ENCODE measurements at places on chromosomes 3 and 15.

DNA sequence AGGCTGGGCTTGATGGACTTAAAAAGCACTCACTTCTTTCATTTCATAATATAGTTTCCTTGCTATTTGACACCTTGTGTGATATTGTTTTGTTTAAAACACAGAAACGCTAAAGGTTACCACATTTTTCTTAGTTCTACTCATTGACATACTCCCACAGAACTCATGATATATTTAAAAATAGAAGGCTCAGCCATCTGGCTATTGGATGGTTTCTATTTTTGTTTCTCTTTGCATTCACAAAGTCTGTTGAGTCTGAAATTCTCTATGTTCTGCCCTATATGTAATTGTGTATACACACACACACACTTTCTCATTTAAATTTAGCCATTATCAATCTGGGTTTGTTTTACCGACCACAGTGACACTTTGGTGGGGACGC, 128.2 kb downstream of the SOX2 start:
- DNase-seq, result no peak

- DNase-seq, result no peak
These were observed 40.0 kb downstream of the CTXND1 start for GRCh38 chr15:80211976-80212375.

GRCh38 chr15:64267331-64267973, 88.5 kb downstream of the CSNK1G1 start:
- no peak for DNase-seq

DNA sequence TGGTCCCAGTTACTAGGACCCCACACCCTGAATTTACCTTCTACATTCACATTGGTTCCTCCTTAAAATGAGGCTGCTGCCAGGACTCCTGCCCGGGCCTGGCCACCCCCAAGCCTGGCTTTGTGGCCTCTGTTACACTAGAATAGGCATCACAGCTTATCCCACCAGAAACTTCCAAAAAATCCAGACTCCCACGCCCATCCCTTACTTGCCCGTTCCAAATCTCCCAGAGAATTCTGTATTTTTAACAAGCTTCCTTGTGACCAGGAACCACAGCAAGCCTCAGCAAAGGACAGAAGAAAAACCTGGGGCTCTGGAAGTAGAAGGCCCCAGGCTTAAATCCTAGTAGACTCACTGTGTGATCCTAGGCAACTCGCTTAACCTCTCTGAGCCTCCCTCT, 36.0 kb upstream of the SLC6A1 start:
- DNase-seq, result no peak

- no peak for DNase-seq
These were observed 26.2 kb downstream of the ATOSA start for GRCh38 chr15:52652984-52653383.

DNA sequence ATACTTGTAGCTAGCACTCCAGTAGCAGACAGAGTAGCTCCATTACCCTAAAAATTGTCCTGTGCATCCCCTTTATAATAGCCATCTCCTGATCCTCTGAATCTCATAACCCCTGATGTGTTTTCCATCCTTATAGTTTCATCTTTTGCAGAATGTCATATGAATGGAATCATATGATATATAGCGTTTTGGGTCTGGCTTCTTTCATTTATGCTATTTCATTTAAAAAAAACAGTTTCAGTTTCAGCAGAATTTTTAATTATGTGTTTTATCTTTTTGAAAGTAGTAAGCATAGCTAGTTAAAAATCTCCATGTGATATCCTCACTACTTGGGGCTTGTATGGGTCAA, 132.7 kb downstream of the KLF13 start:
- DNase-seq, result no peak

DNA sequence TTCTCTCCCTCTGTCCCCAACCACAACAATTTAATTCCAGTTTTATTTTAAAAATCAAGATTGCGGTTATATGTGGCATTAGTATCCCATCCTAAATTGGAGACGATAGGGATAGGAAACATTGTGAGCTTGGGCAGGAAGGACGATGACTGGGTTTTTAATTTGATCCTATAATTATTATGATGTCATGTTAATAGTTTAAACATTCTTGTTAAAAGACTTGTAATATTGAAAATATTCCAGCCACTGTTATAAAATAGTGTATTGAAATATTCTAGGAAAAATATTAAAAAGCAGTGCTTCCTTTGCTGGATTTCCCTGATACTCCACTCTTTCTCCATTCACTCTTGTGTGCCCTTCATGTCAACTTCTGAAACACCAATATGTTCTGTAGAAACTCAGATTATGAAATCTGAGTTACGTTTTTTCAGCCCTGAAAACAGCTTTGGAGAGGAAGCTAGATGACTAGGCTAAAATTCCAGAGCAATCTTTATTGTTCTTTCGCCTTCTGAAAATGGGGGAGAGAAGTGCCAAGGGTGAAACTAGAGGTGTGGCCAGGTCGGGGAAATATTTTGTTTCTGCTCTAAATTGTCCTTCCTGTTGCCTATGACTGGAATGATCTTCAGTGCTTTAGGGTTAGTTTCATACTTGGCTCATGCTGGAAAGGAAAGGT, 46.1 kb upstream of the MAP3K13 start:
- DNase-seq, result no peak

- DNase-seq, result peak; percentile 2
These were observed 1.1 kb downstream of the RAF1 start for GRCh38 chr3:12662593-12663400.

GRCh38 chr15:48721061-48721810, 75.7 kb upstream of the FBN1 start:
- DNase-seq, result no peak

DNA sequence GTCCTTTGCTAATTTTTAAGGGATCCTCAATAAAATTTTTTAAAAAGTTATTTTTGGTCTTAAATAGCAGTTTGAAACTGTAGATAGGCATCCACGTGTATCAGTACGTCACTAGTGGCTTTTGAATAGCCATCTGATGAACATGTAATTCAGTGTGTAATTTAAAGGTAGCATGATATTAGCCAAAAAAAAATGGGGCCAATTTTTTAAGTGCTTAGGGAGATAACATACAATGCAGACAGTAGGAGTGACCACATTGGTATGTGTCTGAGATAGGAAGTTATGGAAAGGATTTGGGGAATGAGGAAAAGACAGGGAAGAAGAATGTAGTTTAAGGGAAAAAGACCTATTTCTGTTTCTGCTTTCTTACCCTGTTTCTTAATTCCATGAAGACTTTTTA, 2.5 kb downstream of the AP4E1 start:
- DNase-seq, result no peak

DNA sequence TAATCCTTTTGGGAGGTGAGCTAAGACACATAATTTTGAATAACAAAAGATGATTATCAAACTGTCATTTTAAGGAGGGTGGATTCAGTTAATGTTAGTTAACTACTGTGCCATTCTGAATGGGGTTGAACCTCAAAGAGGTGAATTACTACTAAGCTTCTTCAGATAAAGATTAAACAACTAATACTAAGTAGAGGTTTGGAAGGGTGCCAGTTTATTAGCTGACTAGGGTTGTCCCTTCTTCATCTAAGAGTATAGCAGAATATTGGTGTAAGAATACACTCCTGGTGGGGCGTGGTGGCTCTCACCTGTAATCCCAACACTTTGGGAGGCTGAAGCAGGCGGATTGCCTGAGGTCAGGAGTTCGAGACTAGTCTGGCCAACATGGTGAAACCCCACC, 123.1 kb upstream of the LRRFIP2 start:
- no peak for DNase-seq

- DNase-seq, result no peak
These were observed 103.4 kb upstream of the HACD2 start for GRCh38 chr3:123688241-123688747.

- DNase-seq, result no peak
These were observed 293.5 kb downstream of the KBTBD8 start for GRCh38 chr3:67291287-67292252.

DNA sequence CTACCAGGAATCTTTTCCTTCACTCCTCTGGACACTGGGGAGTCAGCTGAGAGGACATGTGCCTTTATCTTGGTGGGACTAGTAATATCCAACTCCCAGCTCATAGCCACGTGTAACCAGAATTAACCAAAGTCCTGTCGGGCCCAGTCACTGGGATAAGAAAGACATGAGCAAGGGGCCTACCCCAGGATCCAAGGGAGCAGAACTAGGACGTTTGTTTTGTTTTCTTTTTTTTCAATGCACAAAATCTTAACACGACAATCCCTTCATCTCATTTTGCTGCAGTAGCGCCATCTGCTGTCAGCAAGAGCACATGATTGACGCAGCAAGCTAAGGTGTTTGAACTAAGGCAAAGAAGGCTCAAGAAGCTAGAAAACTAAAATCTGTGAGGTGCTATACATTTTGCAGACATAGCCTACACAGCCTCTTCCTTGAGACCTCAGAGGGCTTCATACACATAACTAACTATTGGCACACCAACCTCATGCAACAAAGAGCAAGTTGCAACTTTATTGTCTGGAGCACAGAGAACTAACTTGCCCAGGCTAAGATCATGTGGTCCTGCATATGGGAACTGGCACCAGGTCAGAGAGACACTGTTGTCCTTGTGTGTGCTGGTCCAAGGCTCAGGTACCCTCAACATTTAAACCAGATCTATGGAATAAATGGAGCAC, 43.6 kb downstream of the RLBP1 start:
- DNase-seq, result no peak

DNA sequence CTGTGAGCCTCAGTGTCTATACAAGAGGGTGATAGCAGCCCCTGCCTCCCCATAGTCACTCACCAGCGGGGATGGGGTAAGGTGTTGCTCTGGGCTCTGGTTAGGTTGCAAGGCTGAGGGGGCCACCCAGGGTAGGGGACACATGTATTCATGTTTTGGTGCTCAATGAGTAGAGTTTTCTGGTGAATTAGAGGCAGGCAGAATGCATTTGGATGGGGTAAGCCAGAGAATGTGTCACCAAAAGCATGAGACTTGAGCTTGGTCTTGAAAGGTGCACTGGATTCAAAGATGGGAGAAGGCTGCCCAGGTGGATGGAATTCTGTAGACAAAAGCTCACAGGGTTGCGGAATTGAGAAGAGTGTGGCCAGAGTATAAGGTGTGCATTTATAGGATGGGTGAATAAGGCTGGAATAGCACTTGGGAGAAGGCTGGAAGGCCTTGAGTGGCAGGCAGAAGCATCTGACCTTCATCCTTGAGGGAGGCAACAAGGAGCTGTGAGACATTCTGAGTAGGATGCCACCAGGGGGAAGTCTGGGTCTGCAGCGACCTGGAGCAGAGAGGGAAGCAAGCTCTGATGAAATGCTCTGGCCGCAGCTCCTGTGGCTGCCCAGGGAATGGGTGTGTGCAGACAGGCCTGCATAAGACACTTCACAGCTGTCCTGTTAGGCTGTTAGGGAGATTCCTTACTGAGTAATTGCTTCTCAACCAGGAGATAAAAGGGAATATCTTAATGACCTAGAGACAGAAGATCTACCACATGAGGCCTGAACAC, 149.6 kb downstream of the CHDH start:
- no peak for DNase-seq

GRCh38 chr15:66124651-66125050, 128.9 kb downstream of the MEGF11 start:
- DNase-seq, result no peak

GRCh38 chr3:175411405-175411804, 552.3 kb downstream of the NAALADL2 start:
- no peak for DNase-seq

GRCh38 chr15:63157891-63158431, 684 bp upstream of the RPS27L start:
- DNase-seq, result peak; percentile 5

DNA sequence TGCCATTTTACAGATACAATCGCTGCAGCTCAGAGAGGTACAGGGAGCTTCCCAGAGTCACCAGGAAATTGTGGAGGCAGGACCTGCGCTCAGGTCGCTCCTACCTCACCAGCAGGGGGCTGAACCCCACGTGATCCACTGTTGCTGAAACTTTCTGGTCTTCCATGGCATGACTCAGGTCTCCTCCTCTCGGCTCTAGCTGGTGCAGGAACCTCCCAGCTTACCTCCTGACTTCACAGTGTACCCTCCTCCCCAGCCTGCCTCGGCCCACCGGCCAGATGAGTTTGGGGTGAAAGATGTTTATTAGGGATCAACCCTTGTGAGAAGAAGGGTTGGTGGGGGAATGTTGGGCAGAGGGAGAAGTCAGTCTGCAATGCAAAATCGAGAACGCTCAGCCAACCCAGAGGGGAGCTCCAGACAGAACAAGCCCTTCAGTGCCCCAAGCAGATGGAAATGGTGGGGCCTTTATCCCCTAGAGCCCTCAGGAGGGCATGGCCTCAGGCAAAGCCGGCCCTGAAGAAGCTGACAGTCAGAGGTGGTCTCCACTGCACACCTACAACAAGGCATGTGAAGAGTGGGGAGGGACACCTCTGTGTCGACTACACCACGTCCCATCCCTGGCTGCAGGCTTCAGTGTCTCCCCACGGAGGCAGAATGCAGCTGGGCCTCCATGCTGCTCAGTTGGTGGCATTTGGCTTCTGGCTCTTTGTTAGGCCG, 118.6 kb upstream of the PRR20G start:
- no peak for DNase-seq

DNA sequence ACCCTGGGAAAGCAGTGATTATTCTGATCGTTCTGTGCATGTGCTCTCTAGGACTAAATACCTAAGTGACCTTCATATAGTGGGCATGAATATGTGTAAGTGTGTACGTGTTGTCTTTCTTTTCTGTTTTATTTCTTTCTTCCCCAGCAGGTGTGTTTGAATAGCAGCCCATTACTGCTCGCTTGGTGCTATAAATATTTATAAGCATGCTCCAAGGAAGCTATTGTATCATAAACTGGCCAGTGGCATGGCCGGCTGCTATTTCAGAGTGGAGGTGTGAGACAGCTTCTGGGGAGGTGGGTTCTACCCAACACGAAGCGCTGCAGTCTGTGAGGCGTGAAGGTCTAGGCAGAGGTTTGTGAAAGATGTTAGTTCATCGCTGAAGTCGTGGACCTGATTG, 641.8 kb downstream of the NTRK3 start:
- DNase-seq, result no peak

DNA sequence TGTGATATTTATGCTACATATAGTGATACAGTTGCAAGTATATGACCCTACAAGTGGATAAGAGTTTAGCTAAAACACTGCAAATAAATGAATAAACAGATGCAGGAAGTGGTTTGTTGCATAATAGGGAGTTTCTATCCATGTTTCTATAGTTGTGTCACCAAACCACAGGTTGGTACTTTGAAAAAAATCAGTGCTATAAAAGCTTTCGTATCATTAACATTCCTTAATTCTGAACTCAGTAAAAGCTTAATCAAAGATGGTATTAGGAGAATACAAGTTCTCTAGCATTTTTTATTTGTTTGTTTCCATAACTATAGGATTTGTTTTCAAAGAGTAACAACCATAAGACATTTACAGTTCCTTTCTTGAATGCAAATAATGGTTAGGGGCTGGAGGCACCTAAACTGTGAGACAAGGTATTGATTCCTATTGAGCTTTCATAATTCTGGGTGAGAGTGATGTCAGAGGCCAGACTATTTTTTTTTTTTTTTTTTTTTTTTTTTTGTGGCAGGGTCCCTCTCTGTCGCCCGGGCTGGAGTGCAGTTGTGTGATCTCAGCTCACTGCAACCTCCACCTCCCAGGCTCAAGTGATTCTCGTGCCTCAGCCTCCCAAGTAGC, 29.6 kb downstream of the CPOX start:
- no peak for DNase-seq

GRCh38 chr15:32739522-32740063, 21.8 kb downstream of the GREM1 start:
- DNase-seq, result no peak

GRCh38 chr15:98671060-98672008, 23.0 kb downstream of the IGF1R start:
- no peak for DNase-seq

- no peak for DNase-seq
These were observed 16.1 kb downstream of the FILIP1L start for GRCh38 chr3:100097919-100098783.

- DNase-seq, result no peak
These were observed 95.4 kb downstream of the PLOD2 start for GRCh38 chr3:146065573-146066006.

Measured in NCI-H510A (cell line).